ENCODE measurements at places on chromosomes 1 and 21.

DNA sequence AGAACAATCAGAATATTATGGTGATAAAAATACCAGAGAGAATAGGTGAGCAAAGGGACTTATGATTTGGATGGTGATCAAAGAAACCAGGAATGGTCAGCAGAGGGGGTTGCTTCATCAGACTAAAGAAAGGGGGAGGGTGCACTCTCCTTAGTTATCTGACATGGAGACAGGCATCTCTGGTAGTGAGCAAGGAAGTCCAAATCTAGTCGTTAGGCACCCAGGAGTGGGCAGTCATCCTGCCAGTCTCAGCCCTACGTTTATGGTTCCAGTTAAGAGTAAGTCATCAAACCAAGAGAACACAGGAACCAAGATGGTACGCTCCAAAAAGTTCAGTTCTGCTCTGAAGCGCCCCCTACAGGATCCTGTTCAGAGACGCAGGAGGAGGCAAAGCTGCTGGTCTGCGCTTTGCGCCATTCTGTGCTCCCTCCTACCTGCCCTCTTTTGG, 28.6 kb downstream of the EBNA1BP2 start:
- no peak for DNase-seq

DNA sequence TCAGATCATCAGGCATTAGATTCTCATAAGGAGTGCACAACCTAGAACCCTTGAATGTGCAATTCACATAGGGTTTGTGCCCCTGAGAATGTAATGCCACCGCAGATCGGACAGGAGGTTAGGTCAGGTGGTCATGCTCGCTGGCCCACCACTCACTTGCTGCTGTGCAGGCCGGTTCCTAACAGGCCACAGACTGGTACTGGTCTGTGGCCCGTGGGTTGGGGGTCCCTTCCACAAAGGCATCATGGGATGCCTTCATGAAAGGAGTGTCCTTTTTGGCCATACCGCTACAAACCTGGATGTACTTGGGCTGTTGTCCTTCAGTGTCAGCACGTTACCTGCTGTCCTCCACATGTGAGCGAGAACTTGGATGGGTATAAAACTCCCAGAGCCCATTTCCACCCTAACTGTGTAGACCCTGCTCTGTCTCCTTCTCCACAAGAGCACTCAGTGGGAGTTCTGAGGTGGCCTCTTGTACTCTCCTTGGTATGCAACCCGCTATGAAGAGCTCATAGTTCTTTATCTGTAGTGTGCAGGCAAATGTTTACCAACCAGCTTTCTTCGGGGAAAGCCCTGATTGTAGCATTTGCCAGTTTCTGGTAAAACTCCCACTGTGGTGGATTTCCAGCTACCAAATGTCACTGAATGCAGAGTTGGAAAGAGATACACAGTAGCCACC, 41.7 kb upstream of the SLC19A1 start:
- DNase-seq = no peak

- no peak for DNase-seq
Observed at GRCh38 chr1:111911061-111911460, 78.4 kb downstream of the KCND3 start.

- DNase-seq = no peak
Observed at GRCh38 chr1:9888886-9889285, 21.2 kb downstream of the CTNNBIP1 start.

DNA sequence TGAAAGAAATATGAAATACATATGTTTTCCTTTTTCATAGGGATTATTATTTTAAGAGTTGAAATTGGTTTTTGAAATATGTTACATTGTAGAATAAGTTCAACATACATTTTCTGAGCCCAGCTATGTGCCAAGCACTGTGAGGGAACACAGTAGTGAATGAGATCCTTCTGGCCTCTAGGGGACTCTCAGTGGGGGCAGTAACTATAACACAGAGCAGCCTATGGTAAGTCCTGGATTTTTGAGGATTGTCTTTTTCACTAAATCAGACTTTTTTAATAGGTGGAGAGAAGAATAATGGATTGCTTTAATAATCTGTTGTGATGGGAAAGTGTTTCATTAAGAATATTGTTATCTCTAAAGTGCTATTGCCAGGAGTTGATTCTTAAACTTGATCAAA, 2.4 kb downstream of the DNAJC6 start:
- no peak for DNase-seq

GRCh38 chr1:27001570-27002360, 8.3 kb downstream of the TRNP1 start:
- peak; percentile 43 for DNase-seq

GRCh38 chr1:116529199-116529631, 41.6 kb downstream of the CD58 start:
- DNase-seq = no peak

DNA sequence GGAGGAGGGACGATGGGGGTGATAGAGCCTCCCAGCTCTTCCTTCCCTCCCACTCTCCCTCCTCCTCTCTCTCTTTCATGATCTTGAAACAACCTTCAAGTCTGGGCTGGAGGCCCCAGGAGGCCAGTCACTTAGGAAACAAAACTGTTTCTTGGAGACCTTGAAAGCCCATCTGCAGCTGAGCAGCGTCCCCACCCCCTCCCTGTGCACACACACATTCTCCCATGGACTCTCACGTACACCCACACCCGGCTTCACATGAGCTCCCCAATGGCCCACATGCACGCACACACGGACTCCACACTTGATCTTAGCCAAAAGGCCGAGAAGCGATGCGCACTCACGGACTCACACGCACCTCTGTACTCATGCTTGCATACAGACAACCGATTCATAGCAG, 3.2 kb upstream of the ATP1A2 start:
- no peak for DNase-seq

- no peak for DNase-seq
Observed at GRCh38 chr1:20184997-20185833, 681 bp upstream of the UBXN10 start.

DNA sequence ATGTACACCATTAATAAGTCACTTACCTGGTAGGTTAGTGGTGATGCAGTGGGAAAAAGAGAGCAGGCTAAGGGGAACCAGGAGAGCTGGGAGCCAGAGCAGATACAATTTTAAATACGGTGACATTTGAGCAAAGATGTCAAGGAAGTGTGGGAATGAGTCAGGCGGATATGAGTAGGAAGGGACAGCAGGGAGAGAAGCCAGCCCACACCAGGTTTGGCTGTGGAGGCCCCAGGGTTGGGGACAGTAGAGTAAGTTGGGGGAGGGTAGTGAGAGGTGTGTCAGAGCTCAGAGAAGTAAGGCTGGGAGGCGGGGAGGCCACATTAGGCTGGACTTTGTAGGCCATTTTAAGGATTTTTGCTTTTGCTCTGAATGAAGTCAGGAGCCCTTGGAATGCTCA, 482.0 kb downstream of the DISC1 start:
- no peak for DNase-seq

DNA sequence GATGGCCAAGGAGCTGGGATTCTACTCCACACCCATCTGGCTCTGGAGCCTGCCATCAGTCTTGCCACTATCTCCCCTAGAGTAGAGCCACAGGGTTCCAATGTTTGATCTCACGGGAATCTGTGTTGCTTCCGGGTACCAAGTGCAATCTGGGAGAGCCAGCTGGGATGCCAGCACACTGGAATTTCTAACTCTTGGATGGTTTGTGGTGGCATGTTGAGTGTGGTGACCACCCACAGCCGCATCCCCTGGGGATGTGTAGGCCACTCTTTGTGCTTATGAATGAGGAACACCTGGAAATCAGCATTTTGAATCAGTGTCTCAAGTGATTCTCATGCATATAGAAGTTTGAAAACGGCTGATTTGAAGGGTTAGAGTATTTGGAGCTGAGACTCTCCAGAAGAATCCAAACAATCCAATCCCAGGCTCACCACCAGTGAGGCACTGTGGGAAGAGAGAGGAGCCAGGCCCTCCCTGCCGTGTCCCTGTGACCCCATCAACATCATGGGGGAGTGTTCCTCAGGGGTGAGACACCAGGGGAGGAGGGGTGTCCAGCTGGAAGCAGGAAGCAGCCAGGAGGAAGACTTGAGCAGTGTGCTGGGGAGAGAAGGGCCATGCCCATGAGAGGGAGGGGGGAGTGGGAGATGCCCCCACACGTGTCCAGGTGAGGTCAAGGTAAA, 13.4 kb downstream of the FBLIM1 start:
- DNase-seq = no peak

- no peak for DNase-seq
Observed at GRCh38 chr1:7294636-7295035, 476.5 kb upstream of the VAMP3 start.

DNA sequence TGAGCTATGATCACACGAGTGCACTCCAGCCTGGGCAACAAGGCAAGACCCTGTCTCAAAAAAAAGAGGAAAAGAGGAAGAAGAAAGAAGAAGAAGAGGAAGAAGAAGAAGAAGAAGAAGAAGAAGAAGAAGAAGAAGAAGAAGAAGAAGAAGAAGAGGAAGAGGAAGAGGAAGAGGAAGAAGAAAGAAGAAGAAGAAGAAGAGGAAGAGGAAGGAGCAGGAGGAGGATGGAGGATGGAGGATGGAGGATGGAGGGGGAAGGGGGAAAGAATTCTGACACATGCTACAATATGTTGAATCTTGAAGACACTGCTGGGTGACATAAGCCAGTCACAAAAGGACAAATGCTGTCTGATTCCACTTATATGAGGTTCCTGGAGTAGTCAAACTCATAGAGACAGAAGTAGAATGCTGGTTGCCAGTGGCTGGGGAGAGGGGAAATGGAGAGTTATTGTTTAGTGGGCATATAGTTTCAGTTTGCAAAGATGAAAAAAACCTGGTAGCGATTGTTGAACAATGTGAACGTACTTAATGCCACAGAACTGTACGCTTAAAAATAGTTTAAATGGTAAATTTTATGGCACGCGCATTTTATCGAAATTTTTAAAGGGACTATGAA, 47.3 kb upstream of the COA6 start:
- DNase-seq = no peak

GRCh38 chr1:246800756-246801155, 76.5 kb downstream of the SCCPDH start:
- DNase-seq = no peak

GRCh38 chr21:25515484-25516405, 91.5 kb downstream of the MRPL39 start:
- DNase-seq = no peak

DNA sequence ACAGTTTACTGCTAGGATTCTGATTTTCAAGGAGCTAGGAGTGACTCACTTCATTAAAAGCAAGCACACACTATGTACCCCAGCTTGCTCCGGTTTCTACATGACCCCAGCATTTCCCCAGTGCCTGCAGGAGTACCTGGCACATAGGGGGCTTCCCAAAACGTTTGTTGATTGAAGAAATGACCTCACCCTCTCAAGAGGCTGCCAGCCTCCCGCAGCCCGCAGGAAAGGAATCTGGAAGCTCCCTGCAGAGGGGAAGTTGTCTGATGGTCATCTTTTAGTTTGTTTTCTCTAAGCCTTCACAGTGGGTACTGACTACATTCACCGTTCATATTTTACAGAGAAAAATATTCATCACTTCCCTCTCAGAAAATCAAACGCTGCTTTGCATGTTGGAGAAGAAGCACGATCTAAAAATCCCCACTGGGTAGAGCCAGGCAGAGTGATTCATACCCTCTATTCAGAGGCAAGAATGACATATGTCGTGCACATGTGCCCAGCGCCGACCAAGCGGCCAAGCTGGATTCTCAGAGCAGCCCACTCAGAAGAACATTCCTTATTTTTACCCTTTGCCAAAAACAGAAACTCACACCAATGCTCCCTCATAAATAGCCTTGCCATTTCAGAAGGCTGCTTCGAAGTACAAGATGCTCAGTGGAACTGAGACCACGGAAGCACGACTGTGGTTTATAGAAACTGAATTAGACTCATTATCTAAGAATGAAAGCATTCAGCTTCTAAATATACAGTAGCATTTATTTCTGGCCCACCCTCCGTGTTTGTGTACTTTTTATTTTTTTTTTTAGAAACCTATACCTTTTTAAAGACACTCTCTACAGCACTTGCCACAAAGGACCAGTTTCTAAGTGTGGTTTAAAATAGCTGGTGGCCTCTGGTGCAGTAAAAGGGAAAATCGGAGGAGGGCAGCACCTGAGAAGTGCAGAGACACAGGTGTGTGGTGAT, 143.2 kb downstream of the MIS18A start:
- no peak for DNase-seq

GRCh38 chr21:14617871-14618270, 71.8 kb upstream of the SAMSN1 start:
- DNase-seq = no peak

GRCh38 chr1:31244326-31244725, 4.6 kb upstream of the NKAIN1 start:
- no peak for DNase-seq

- no peak for DNase-seq
Observed at GRCh38 chr1:113281550-113281949, 108.8 kb upstream of the MAGI3 start.

GRCh38 chr1:231534703-231535159, 6.3 kb downstream of the TSNAX start:
- no peak for DNase-seq

DNA sequence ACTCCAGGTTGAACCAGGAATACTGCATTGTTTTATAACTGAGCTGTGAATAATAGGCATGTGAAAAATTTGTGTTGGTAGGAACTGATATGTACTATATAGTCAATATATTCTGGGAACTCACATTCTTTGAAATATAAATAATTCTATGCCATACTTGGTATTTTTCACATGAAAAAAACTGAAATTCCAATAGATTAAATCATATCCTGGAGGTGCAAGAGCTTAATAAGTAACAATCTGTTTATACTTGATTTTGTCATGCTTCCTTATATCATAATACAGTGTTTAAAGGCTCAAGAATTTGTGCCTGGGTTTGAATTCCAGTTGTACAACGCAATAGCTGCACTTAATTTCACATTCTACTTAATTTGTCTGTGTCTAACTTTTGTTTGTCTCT, 387.0 kb downstream of the USP25 start:
- DNase-seq = no peak

GRCh38 chr21:43865540-43866259, 677 bp downstream of the AGPAT3 start:
- peak; percentile 51 for DNase-seq

GRCh38 chr1:45531873-45532272, 10.2 kb upstream of the PRDX1 start:
- no peak for DNase-seq

DNA sequence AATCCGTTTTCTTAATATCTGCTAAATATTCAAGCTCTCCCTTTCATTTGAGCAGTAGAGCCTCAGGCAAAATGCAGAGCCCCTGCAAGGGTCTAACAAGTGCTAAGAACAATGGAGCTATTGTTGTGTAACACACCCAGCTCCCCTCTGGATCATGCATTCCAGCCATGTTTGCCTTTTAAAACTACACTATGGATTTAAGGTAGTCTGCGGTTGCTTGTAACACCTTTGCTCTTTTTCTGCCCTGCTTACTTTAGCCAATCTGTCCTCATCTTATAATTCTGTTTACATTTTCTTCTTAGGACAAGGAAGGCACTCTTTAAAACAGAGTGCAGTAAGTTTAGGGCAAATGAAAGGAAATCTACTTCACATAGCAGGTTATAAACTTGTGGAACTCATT, 60.0 kb upstream of the C1orf105 start:
- no peak for DNase-seq
